ENCODE measurements at places on chromosomes 12 and 14.

DNA sequence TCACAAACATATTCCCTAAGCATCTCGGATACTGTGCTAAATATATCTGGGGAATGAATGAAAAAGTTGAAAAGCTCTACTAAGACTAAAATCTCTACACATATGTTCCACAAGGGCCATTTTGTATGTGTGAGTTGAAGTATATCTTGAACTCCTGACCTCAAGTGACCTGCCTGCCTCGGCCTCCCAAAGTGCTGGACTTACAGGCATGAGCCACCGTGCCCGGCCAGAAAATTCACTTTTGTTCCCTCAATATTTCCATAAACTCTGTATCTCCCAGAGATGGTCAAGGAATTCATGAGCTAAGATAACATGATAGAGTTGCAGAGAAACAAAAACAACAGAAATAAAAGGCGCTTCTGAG is 1.5 kb upstream of the TUBA1C start:
- no peak for DNase-seq

GRCh38 chr14:106738075-106738474 is 1211.7 kb downstream of the TMEM121 start:
- DNase-seq = no peak

- DNase-seq = no peak
Measured at GRCh38 chr12:80262771-80263170, 163.4 kb downstream of the OTOGL start.

- DNase-seq = no peak
Measured at GRCh38 chr12:81207664-81208063, 129.8 kb downstream of the ACSS3 start.

GRCh38 chr14:106844608-106845285 is 1318.4 kb downstream of the TMEM121 start:
- no peak for DNase-seq

DNA sequence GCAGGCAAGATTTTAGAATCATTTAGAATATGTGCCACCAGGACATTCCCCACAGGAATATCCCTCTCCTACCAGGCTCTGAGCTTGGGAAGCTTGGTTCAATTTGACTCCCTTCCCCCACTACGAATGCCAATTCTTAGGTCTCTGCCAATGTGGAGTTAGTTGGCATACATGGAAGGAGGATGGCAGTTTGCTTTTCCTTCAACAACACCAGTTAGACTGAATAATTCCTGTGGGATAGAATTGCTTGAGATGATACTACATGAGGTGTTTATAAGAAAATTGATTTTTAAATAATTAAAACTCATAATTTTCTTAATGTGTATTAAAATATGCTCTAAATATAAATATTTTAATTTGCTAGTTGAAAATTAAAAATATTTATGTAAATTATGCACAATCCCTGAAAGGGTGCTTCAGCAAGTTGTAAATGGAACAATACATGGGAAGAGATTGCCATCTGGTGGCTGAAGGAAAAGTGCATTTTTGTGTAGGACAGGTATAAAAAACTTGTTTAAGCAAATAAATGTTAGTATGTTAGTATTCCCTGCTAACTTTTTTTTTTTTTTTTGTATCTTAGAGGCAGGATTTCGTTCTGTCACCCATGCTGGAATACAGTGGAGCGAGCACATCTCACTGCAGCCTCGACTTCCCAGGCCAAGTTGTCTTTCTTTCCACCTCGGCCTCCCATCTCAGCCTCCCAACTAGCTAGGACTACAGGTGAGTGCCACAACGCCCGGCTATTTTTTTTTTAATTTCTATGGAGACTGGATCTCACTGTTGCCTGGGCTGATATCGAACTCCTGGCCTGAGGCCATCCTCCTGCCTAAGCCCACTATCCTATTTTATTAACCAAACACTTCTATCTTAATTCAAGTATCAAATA is 25.8 kb upstream of the STRAP start:
- no peak for DNase-seq

Data from H1 (cell line).